ENCODE measurements at places on chromosomes 2 and 18.

DNA sequence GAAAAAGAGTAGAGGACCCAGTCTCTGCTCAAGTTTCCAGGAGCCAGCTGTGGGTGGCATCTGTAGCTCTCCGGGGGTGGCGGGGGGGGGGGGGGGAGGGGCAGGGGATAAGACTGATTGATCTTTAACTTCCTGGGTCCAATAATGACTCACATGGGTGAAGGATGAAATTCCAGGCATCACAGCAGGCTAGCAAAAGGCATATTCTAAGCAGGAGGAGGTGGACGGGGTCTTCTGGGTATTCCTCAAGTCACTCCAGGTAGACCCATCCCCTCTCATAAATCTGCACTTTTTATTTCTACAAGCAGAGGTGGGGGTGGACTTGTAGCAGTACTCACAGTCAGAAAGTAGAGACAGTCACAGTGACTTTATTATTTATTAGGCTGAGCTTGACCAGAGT is 85.5 kb upstream of the TMEM247 start:
- no peak for DNase-seq

DNA sequence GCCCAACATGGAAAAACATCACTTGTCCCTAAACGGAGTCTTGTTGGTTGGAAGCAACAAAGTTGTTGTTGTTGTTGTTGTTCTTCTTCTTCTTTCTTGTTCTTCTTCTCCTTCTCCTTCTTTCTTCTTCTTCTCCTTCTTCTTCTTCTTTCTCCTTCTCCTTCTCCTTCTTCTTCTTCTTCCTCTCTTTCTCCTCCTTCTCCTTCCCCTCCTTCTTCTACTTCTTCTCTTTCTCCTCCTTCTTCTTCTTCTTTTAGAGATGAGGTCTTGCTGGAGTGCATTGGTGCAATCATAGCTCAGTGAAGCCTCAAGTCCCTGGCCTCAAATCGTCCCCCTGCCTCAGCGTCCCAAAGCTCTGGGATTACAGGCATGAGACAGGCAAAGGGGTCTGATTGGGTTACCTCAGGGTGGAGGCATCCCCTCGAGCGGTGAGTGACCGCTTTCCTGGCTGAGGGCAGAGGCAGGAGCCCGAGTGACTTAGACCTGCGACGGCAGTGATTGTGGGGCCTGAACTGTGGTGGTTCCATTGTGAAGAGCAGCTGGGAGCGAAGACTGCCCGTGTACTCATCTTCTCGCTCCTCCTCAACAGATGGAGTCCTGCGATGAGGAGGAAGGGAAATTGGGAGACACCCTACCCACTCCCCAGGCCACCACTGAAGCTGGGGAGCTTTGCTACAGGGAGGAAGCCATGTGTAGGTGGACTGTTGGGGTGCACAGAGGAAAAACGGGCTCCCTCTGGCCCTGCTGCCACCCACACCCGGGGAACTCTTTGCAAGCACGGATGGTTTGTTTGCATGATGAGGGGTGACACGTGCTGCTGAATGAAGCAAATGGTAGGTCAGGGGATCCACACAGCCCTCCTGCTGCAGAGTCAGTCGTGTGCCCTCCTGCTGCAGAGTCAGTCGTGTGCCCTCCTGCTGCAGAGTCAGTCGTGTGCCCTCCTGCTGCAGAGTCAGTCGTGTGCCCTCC is 7.0 kb upstream of the PER2 start:
- no peak for DNase-seq

GRCh38 chr2:145290986-145291385 is 771.1 kb upstream of the ZEB2 start:
- DNase-seq: no peak

GRCh38 chr2:137255990-137256389 is 490.6 kb downstream of the THSD7B start:
- no peak for DNase-seq

GRCh38 chr2:58377181-58377580 is 136.1 kb upstream of the FANCL start:
- DNase-seq: no peak

DNA sequence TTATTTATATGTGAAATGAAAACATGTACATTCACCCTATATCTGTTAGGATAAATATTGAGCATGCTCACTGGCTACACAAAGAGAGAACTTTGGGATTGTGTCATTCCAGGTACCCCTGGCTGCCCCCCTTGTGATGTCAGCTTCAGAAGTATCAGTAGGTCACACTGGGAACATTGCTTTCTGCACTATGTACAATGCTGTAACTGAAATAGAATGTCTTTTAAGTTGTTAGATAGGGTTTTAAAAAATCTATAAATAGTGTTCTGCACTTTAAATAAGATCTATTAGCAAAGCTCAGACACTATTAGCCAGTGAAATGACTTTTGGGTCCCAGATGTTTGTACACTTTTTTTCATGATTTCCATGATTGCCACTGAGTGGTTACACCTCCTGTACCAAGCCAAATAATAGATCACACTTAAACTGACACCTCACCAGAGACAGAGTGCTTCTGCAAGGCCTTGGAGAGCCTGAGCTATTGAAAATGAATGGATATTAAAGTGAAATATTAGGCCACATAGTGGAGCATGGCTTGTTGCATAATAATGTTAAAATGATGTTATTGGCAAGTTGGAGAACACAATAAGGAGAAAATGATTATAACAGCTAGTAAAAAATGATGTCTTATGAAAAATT is 297.0 kb upstream of the NXPH2 start:
- no peak for DNase-seq

DNA sequence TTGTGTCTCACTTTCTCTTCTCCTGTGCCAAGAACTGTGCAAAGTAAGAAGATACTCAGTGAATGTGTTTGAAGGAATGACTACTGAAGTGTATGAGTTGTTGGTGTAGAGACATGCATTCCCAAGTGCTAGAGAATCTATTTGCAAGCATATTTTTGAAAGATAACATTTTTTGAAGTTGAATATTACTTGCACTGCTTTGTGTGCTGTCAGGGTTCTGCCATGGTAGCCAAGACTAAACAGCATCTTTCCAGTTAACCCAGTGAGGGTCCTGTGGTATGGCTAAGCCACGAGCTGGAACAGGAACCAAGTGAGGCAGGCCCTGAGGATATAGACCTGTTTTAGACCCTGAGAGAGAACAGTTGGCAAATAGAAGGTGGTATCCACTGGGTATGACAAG is 35.2 kb upstream of the EFEMP1 start:
- no peak for DNase-seq

GRCh38 chr2:4502230-4502843 is 799.0 kb downstream of the DCDC2C start:
- no peak for DNase-seq

GRCh38 chr2:231614559-231615057 is 21.9 kb downstream of the TEX44 start:
- peak; percentile 79 for DNase-seq

DNA sequence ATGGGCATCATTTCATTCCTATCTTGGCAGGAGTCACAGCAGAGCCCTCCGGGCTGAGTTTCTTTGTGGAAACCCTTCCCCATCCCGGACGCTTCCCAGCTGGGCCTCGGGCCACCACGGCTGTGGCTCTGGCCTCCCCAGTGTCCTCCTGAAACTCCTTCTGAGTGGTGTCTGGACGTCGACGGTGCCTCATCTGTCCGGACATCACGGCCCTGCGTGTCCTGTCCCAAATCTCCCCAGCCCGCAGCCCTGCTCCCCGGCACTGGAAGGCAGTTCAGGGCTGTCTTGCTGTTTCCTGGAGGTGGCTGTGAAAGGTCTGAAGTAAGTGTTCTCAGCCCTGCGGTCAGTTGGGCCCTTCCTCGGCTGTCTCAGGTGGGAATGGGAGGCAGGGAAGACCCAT is 99.8 kb upstream of the TMEM18 start:
- DNase-seq: no peak

DNA sequence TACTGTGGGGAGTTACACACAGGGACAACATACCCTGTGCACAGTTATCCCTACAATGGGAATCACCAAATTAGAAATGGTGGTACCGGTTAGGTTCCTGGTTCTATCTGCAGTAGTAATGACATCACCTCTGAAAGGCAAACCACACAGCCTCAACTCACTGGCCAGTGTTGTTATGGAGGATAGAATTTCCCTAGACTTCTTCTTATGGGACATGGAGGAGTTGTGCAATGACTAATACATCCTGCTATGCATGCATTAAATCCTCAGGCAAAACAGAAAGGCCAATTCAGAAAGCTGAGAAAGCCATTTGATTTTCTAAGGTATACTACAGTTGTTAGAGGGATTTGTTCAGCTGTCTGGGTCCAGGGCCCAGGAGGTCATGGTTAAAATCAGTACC is 439.3 kb downstream of the TMX3 start:
- no peak for DNase-seq

DNA sequence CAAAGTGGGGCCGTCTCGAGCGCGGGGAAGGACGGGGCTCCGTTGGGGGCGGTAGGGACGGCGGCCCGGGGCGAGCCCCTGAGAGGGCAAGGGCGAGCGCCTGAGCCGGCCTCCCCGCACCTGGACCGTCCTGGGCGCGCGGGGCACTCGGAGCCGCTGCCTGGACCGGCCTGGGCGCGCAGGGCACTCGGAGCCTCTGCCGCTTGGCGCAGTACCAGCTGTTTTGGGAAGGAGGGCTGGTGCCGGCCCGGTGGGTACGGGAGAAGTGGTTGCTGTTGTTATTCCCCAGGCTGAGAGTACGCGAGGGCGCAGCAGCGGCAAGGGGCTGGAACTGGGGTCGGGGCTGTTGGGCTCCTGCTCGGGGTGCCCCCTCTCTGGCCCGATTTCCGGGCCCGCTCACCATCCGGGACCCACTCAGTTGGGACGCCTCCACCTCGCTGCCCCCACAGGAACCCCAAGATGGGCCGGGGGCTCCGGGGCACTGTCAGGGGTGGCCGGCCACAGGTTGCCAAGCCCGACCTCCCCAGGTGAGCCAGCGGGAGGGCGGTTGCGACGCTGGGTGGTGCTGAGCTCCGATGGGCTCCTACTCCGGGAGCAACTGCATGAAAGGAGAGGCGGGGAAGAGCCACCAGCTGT is 579 bp downstream of the ARHGEF4 start:
- no peak for DNase-seq

DNA sequence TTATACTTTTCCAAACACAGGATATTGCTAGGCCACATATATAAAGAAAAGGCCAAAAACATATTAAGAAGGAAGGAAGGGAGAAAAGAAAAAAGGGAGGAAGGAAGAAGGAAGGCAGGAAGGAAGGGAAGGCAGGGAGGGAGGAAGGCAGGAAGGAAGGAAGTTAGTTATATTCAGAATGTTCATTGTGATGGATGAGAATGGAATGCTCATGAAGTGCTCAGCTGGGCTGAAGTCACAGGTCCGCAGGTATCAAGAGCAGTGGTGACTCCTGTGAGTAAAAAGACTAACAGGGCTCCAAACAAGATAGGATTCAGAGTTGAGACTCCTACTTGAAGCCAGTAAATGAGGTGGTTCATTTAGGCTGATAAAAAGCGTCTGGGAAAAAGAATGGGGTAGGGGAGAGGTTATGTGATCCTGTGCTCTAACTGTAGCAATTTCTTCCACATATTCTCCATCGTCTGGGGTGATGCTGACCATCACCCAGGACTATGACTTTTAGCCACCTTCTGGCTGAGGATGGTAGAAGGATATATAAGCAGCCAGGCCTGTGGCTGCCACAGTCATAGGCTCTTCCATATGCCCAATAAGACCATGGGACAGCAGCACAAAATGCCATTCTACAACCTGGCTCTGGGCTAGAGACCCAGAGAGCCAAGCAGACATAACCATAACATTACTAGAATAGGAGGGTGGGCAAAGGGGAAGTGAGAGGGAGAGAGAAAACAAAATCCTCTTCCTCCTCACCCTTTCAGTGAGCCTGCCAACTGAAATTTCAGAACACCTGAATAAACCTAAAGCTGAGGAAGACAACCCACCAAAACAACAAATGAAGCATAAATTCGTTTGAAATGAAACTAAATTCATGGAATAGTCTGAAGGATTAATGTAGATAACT is 173.2 kb downstream of the MYO3B start:
- DNase-seq: no peak

DNA sequence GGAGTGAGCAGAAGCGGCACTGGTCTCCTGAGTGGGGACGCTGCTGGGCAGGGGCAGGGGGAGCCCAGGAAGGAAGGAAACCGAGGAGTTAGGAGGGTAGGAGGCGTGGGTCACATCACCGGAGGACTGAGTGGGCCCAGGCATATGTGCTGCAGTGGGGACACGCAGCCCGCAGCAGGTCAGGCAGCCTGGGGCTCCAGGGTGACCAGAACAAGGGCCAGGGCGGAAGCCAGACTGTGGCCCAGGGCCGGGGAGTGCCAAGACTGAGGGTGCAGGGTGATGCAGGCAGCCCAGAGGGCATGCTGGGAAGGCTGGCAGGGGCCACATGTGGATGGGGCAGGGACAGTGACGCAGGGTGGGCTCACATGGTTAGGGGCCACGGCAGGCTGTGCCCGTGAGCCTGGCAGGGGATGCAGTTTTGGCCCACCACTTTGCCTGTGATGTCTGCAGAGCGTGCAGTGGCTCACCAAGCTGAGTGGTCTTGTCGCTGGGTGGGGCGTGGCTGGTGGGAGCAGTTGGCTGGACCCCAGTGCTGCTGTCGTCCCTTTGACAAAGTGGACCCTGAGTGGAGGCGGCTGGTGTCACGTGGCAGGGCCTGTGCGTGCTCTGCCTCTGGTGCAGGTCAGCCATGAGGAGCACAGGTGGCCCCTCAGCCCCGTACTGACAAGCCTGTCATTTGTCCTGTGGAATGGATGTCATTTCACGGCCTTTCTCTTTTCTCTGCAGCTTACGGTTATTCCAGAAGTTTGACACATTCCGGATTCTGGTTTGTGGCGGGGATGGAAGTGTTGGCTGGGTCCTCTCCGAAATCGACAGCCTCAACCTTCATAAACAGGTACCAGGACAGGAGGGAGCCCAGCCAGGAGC is 87.1 kb downstream of the DGKD start:
- DNase-seq: no peak

GRCh38 chr2:54735636-54736035 is 12.2 kb downstream of the EML6 start:
- no peak for DNase-seq

DNA sequence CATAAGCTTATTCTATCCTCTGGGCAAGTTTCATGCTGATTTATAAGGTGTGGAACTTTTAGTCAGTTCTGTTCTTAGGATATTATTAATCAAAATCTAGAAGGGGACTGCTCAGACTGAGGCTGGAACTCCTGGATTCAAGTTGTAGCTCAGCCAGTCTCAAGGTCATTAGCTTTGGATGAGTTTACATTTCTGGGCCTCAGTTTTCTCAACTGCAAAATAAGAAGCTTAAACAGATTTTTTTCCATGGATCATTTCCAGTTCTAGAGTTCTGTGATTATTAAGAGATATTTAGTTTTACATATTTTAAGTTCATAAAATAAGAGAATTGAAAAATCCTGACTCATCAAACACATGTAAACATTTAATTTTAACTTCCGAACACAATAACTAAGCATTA is 442.5 kb upstream of the PKDCC start:
- no peak for DNase-seq

DNA sequence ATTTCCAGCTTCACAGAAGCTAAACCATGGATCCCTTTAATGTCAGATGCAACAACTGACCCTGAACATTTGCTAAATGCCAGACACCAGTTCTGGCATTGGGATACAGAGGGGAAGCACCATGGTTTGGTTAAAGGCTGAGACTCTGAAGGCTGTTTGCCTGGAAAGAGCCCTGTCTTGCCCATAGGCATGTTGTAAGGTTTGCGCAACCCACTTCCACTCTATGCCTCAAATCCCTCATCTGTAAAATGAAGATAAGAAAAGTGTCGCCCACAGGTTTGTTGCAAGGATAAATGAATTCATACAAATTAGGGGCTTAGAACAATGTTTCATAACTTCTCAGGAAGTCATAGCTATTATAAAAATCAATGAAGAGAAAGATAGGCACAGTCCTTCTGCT is 380.9 kb upstream of the GYPC start:
- DNase-seq: no peak

- DNase-seq: no peak
Observed at GRCh38 chr18:48622911-48623431, 84.1 kb downstream of the CTIF start.

Data from activated T-cell treated with anti-CD3 and anti-CD28 coated beads, Interleukin-2, amount 50 U/mL, for 48 hours (primary cell).